Suppressor macrophage treated with lipopolysaccharide for 4 hours (primary cell): ENCODE measurements at places on chromosomes 5 and 9.
A peak's percentile ranks its signal among the peaks of the same experiment; 100 is the strongest.

DNA sequence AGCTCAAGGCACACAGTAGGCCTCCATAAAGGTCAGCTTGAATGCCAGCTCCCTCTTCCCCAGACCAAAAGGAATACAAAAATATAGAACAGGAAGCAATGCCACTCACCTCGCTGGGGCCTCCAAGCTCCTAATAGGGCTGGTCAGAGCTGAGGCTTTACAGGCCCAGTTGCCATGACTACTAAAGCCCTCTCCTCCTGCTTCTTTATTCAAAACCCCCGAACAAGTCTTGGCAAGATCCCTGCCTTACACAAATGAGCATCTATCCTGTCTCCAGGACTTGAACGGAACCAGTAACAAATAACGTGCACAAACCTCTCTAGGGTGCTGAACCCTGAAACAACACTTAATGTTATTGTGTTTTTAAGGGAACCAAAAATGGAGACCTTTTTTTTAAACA is 136.3 kb downstream of the SIL1 start:
- DNase-seq: no peak

GRCh38 chr5:164137095-164137494 is 631.7 kb downstream of the MAT2B start:
- DNase-seq: no peak

DNA sequence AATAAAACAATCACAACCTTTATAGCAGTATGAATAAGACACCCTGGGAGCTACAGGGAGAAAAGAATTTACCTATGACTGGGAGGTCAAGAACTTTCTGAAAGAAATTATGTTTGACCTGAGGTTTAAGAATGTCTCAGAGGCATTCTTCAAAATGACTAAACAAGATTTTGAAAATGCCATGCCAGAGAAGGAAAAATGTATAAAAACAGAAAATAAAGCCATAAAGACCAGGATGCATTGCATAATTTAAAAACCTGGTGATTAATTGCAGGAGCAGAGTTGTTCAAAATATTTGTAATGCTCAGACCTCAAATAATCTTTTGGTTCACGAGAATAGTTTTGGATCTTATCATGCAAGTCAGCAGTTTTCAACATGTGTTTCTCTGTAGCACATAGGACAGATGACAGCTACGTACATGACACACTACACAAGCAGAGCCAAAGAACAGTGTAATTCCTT is 954.7 kb upstream of the ARRDC3 start:
- no peak for DNase-seq

GRCh38 chr5:134647750-134648424 is 698 bp upstream of the SEC24A start:
- peak; percentile 94 for DNase-seq

DNA sequence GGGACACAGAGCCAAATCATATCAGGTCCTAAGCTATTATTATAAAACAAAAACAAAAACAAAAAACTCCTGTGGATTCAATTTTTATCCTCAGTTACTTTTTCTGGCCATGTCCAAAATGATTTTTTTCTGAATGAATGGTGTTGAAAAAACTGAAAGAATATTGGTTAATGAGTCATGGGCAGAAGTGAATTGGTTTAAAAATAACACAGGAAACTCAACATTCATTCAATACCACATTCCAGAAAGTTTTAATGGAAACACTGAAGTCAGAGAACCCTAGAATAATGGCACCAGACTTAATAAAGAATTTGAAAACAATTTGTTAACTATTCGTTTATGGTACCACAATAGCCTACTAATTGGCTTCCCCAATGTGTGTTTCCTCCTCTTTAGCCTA is 102.4 kb upstream of the CDH9 start:
- DNase-seq: no peak

GRCh38 chr9:79222483-79222882 is 349.3 kb upstream of the TLE4 start:
- DNase-seq: no peak

GRCh38 chr5:88542786-88543185 is 274.1 kb upstream of the TMEM161B start:
- no peak for DNase-seq

- no peak for DNase-seq
Measured at GRCh38 chr9:97487107-97487506, 14.4 kb upstream of the TMOD1 start.

- DNase-seq: no peak
Measured at GRCh38 chr5:3103262-3103811, 351.9 kb upstream of the IRX2 start.

DNA sequence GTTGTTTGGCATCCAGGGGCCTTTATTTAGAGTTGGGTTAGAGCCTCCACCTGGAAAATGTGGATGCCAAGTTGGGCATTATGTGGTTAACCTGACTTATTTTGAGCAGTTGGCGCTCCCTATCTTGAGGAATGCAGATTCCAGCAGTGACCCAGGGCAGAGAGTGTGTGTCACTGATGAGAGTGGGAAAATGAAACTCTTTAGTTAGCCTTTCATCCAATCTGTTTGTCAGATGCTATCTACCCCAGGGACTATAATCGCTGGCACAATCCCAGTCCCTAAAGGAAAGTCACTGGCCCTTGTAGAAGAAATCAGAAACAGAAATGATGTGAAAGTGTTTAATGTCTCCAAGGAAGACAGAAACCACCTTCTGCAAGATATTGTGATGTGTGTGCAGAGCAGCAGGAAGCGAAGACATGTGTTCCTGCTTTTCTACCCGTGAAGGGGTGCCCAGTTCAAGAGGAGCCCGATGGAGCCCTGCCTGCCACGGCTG is 10.2 kb upstream of the STING1 start:
- peak; percentile 41 for DNase-seq

GRCh38 chr5:154367101-154367500 is 78.7 kb upstream of the SAP30L start:
- DNase-seq: no peak
